Inflammatory macrophage treated with lipopolysaccharide for 1 hour (primary cell): ENCODE measurements at places on chromosomes 3 and 15.

GRCh38 chr3:187983484-187984124, 170.4 kb upstream of the LPP start:
- no peak for DNase-seq

- DNase-seq = no peak
Measured at GRCh38 chr3:132790806-132791205, 68.6 kb upstream of the NPHP3 start.

GRCh38 chr3:177703788-177704187, 506.5 kb upstream of the TBL1XR1 start:
- no peak for DNase-seq

DNA sequence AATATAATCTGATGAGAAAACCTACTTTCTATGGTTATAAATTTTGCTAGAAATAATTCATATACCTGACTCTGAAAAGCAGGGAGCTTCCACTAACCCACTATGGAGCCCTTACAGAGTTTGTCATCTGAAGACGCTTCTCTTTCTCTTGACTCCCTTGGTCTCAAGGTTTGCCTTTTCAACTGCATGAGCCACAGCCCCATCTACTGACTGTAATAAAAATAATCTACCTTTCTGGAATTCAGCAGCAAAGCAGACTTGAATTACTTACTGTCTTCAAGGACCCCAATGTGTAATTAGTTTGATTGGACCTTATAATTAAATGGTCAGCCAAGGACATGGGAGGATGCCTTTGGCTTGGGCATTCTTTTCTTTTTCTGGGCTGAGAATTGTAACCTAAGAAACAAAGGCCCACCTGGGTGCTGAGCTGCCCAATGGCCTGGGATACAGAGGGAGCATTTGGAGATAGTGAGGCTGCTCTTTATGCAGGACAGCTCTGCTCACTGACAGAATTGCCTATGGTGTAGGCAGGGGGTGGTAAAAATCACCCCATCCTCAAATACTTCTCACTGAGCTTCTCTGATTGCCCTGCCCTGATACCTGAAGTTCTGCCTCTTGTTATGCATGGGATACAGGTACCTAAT, 178.6 kb upstream of the TRIM42 start:
- no peak for DNase-seq

DNA sequence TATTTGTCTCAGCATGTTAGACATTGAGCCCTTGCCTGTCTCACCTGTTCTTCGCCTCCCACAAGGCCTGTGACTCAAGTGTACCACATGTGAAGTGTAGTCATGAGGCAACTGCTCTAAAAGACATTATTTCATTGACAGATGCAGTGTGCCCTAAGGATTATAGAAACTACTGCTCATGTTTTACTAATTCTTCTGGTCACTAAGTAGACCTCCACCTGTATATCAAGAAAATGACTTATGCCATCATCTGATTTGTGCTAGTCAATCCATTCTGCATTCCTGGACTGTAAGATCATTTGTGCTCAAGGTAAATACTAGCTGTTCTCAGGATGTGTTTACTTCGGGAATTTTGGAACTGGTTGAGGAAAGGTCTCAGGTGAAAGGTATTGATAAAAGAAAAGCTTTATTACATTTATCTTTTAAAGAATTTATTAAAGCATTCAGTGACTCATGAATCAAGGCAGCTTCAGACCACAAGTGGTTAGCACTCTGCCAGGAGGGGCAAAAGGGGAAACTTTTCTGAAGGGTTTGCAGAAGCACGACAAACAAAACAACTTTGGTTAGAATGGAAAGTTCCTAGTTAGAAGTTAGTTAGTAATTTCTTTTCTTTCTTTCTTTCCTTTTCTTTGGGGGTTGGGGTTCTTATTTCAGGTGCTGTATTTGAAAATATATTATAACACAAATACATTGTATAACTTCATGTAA, 465.3 kb upstream of the CBLB start:
- no peak for DNase-seq

- no peak for DNase-seq
Measured at GRCh38 chr3:16432714-16433113, 80.8 kb downstream of the RFTN1 start.

GRCh38 chr15:62046078-62046743, 14.0 kb downstream of the VPS13C start:
- DNase-seq = no peak

GRCh38 chr3:152517502-152517901, 248.8 kb downstream of the MBNL1 start:
- no peak for DNase-seq

GRCh38 chr15:65790694-65791334, 1.3 kb downstream of the DENND4A start:
- DNase-seq = peak; percentile 16

DNA sequence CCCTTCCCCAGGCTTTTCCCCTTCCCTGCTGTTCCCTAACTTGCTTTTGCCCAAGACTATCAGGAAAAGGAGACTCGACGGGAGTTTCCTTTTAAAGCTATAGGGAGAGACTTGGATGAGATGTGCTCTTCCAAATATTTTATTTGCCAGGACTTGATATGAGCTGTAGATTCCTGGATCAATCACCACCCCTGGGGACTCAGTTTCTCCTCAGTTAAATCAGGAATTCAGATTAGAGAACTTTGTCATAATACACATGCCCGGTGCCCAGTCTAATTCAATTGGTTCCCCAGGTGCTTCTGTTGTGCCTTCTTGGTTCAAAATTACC, 46.6 kb downstream of the SMAD6 start:
- no peak for DNase-seq

GRCh38 chr3:179177611-179178010, 29.5 kb downstream of the PIK3CA start:
- no peak for DNase-seq

DNA sequence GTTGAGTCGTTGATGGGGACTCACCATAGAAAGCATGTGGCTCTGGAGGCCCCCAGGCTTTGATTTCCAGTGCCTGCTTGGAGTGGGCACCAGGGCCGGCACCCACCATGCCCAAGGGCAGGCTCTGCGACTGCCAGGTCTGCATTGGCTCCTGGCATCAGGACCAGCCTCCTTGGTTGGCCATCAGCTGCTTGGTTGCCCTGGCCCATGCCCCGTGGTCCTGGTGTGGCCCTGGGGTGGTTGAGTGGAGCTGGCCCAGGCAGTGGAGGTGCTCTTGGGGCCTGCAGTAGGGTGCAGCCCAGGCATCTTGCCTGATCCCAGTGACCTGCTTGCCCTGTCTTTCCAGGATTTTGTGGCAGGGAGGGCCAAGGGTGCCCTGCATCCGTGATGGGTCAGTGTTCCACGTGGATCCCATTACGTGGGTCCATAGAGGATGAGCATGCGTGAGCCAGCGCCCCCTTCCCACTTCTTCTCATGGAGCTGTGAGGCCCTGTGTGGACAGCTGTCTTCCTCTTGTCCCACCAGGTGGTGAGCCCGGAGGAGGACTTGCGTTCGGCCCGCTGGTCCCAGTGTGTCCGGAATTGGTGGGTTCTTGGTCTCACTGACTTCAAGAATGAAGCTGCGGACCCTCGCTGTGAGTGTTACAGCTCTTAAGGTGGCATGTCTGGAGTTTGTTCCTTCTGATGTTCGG, 187.0 kb downstream of the UBE3A start:
- DNase-seq = no peak
